ENCODE measurements at places on chromosomes 13 and 19.

- no peak for DNase-seq
Measured at GRCh38 chr19:33676999-33677665, 55.4 kb downstream of the CHST8 start.

- no peak for DNase-seq
Measured at GRCh38 chr19:53432088-53432661, 391 bp downstream of the ZNF761 start.

DNA sequence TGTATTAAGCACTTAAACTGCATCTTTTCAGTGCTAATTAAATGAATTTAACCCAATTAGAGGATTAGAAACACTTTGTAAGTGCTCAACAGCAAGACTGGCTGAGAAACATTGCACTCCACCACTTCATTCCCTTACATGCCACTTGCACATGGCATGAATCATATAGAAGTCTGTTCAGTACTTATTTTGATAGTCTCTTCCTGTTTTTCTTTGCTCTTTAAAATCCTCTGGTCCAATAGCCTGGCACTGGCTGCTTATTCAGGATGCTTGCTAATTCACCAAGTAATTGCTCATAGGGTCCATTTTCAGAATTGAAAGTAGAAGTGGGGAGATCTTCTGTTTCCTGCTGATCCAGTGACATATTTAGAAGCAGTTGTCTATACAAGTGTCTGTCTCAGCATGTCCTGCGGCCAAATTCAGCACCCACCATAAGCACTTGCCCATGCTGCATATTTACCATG is 900.1 kb downstream of the PCDH9 start:
- DNase-seq, result no peak

DNA sequence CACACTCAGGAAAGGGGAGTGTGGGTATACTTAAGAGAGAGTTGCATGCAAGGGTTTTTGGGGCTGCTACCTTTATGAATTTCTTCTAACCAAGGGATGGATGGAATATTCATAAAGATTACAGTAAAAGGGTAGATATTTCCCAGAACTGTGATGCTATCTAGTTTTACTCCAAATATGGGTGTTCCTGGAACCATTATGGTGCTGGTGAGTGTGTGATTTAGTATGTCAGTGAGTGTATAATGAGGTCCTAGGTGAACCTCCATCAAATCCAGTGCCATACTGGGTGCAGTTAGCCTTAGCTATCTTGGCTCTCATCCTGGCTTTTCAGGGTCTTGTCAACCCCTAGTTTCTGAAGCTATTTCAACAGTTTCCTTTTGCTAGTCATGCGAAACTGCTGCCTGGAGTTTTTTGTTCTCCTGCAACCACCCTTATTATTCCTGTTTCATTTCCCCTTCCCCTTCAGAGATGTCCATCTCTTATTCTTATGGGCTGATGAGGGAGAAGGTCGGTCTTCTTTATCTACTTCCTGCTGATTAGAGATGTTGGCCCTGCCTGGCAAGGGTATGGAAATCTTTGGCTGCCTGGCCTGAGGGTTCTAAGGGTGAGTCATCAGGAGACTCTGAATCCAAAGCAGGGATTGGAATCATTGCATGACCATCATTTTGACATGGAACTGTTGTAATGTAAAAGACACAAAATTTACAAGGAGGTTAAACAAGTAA is 202.3 kb downstream of the NBEA start:
- DNase-seq, result no peak

- DNase-seq, result no peak
Measured at GRCh38 chr19:29860492-29860891, 48.7 kb downstream of the CCNE1 start.

GRCh38 chr13:80265348-80265747 is 75.6 kb downstream of the SPRY2 start:
- DNase-seq, result no peak

DNA sequence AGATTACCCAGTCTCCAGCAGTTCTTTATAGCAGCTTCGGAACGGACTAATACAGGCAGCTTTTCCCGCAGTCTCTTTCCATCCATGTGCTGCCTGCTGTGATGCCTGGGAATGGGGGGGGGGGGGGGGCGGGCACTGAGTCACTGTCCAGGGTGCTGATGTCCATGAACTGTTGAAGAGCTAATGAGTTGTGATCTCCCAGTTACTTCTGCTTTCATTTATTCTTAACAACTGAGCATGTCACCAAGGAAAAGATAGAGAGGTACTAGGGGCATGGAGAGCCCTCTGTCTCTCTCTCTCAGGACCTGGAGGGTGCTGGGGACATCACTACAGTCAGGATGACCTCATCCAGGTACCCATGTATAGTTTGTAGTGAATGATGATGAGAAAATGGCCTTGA is 20.3 kb upstream of the CEACAM1 start:
- no peak for DNase-seq

DNA sequence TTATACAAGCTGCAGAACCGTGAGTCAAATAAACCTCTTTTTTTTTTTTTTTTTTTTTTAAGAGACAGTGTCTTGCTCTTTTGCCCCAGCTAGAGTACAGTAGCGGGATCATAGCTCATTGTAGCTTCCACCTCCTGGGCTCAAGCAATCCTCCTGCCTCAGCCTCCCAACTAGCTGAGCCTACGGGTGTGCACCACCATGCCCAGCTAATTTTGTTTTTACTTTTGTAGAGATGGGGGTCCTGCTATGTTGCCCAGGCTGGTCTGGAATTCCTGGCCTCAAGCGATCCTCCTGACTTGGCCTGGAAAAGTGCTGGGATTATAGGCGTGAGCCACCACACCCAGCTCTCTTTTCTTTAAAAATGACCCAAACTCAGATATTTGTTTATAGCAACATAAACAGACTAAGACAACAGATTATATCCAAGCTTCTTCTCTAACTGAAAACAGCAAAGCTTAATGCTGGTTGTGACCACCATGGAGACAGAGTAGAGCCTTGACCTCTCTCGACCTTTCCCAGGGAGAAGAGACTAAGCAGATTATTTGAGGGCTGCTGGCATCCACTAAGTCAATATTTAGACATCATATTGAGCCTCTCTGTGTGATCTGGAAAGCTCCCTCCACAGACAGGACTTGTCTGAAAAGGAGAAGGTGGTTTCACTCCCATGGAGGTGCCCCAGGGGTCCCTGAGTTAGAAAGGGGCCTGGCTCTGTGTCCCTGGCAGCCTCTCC is 150.0 kb downstream of the KCTD15 start:
- no peak for DNase-seq

DNA sequence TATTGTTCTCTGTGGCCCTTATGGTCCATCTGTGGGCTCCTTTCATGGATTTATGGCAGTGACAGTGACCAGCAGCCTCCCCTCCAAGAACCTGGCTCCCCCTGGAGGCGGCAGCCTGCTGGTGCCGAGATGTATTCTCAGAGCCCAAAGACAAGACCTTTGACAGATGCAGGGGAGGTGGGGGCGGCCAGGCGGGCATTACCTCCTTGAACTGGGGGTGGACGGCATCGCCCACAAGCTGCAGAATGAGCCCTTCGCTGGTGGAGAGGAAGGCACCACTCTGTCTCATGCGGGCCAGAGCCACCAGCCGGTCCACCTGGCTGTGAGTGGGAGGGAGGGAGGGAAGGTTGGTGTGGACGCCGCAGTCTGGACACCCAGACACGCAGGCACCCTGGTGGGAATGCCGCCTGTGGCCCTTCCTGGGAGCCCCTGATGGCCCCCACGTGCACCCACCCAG is 6.6 kb downstream of the ISOC2 start:
- peak; percentile 28 for DNase-seq

DNA sequence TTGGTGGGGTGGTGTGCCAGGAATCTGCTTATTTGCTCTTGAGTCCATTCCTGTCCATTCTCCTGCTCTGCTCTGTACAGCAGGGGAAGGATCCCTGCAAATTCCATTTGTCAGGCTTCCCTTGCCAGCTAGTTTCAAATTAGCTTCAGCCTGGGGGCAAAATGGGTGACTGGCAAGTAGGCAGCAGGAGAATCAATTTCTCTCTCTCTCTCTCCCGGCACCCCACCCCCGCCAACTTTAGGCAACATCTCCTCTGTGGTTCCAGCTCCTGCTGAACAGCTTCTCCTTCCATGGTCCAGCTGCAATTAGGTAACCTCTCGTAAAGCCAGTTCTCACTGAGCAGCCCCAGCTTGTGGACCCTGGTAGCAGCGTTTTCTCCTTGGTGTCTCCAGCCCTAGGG is 6.7 kb upstream of the MYCBP2 start:
- DNase-seq, result no peak

DNA sequence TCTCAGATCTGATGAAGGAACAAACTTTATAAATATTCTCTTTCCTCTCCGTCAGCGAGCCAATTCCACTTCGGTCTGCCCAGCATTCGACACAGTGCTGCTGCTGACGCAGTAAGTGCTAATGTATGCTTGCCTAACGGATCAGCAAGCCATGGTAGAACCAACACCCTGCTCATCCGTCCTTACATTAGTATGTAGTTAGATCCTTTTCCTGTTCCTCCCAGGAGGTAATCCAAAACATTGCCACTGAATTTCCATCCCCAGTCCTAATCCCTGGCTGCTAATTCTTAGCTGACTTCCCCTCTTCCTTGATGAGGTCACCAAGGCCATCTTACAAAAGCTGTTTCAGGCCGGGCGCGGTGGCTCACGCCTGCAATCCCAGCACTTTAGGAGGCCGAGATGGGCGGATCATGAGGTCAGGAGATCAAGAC is 88.0 kb downstream of the STARD13 start:
- DNase-seq, result no peak

DNA sequence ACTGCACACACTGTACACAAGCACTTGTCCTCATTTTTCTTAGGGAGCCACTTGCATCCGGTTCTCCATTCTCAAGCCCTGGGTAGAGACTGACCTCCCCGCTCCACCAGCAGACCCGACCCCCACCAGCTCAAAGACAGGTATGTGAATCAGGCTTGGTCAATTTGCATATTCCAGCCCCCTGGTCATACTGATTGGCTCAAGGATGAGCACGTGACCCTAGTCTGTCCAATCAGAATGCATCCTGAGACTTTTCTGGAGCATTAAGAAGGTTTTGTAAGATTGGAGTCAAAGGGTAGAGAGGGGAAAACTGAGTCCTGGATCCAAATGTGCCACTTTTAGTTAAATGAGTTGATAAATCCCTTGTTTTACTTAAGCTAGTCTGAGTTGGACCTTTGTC is 34.1 kb downstream of the NOTCH3 start:
- DNase-seq, result no peak

GRCh38 chr13:94548821-94549231 is 47.1 kb downstream of the TGDS start:
- no peak for DNase-seq

DNA sequence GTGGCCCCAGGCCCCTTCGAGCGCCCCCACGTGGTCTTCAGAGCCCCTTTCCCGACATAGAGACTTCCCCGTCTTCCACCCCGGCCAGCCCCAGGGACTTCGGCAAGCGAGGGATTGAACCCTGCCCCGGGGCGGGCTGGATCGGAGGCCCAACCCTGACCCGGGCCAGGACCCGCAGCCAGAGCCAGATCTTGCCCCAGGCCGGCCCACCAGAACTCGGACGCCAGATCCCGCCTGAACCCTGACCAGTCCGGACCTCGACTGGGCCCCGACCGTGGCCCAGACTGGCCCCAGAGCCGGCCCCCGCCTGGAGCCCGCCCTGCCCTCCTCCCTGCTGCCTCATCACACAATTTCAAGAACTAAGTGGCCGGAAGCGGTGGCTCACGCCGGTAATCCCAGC is 253 bp upstream of the TPTE2 start:
- DNase-seq, result no peak

DNA sequence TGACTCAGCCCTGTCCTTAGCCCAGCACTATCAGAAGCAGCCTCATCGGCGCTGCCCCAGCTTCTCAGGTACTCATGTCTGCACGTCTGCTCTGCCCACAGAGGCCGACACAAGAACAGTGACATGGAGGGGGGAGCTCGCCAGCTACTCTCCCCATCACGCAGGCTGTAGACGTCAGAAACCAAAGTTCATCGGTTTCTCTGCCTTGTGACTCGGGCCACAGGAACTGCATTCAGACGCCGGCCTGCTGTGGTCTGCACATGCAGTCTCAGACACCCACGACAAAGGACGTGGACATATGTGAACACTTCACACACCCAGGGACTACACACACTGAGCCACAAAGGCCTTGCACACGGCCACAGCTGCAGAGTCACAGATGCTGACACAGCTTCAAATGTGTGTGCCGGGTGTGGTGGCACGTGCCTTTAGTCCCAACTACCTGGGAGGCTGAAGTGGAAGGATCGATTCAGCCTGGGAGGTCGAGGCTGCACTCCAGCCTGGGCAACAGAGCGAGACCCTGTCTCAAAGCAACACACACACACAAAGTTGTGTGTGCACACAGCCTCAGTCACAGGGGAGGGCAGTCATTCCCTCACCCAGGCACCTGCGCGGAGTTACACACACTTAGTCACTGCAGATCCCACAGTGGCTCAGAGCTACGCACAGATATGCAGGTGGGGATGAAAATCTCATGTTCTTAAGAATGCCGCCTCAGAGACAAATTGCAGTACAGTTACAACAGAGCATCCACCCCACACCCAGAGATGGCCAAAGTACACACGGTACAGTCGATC is 4.9 kb upstream of the ZFP36 start:
- DNase-seq, result peak; percentile 52

GRCh38 chr13:76379341-76380105 is 506.7 kb downstream of the KCTD12 start:
- no peak for DNase-seq

- DNase-seq, result no peak
Measured at GRCh38 chr13:112445411-112446271, 69.5 kb downstream of the SPACA7 start.

DNA sequence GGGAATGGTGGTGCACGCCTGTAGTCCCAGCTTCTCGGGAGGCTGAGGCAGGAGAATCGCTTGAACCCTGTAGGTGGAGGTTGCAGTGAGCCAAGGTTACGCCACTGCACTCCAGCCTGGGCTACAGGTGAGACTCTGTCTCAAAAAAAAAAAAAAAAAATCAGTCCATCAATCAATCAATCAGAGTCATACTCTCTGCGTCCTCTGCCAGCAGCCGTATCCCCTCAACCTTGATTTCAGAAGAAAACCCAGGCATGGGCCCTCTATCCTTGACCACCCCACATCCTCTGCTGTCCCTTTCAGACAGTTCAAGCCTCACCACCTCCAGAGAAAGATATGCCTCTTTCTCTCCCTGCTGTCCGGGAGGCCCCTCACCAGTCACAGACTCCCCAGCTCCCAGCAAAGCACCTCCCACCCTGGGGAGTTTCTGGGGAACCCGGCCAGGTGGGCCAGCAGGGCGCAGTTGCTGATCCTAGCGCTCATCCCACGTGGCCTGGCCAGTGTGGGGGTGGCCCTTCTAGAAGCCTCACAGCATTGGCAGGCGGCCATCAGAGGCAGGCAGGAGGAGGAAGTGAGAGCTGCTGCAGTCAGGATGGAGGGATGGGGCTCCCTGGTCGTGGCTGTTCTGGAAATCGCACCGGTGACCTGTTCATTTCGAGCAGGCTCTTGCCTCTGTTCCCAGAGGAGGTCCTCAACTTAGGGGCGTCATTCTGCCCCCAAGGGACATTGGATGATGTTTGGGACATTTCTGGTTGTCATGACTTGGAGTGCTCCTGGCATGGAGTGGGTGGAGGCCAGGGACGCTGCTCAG is 10.2 kb upstream of the JSRP1 start:
- no peak for DNase-seq

- no peak for DNase-seq
Measured at GRCh38 chr13:72208112-72208645, 341.2 kb upstream of the DACH1 start.

- DNase-seq, result no peak
Measured at GRCh38 chr13:99666146-99666805, 165.0 kb downstream of the TM9SF2 start.

- DNase-seq, result no peak
Measured at GRCh38 chr13:20360835-20361412, 128.8 kb upstream of the GJB6 start.

Data from stimulated activated CD8-positive, alpha-beta memory T cell treated with anti-CD3 and anti-CD28 coated beads, Interleukin-4, amount 100 ng/mL, for 4 hours (primary cell).